Foreskin fibroblast (primary cell): ENCODE measurements at places on chromosomes 12 and 14.

GRCh38 chr12:1920436-1920835 is 2.0 kb upstream of the CACNA2D4 start:
- no peak for DNase-seq

- peak; percentile 48 for DNase-seq
Observed at GRCh38 chr12:95215949-95216348, 1.3 kb downstream of the FGD6 start.

- DNase-seq, result peak; percentile 61
Observed at GRCh38 chr12:75505706-75506312, 5.6 kb downstream of the KRR1 start.

DNA sequence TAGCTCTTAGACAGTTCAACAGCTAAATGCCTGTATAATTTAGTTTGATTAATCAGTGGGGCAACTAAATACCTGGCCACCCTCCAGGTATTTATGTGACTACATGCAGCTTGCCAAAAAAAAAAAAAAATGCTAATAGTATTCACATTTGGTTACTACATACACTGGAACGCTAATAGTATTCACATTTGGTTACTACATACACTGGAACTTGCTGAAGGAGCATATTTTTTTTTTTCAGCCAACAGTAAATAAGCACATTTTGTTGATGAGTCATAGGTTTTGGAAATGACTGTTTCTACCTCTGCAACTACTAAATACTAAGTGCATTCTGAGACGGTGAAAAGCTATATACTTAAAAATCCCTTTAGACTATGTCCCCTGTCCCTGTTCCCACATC is 1172.3 kb downstream of the LRFN5 start:
- no peak for DNase-seq

DNA sequence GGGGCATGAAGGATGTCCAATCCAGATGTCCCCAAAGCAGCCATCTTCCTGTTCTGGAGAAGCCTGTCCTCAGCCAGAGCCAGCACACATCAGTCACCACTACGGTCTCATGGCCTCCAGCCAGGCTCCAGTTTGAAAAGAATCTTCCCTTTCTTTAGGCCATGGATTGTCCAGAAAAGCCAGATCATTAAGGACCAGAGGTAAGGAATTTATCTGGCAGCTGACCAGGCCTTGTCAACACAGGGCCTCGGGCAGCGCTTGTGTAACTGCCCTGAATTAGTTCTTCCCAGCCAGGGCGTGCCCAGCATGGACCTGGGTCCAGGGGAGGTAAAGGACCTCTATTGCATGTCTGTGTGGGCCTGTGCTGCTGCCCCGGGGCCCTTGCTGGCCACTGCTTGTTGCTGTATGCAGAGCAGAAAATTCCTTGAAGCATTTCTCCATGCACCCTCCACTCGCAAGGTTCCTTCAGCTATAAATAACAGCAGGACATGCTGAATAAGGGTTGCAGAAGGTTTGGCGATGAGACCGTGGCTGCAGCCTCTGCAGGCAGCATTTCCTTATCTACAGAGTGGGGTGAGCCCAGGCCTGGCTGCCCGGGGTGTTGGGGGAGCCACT is 21.7 kb upstream of the VPS37B start:
- DNase-seq, result peak; percentile 79

DNA sequence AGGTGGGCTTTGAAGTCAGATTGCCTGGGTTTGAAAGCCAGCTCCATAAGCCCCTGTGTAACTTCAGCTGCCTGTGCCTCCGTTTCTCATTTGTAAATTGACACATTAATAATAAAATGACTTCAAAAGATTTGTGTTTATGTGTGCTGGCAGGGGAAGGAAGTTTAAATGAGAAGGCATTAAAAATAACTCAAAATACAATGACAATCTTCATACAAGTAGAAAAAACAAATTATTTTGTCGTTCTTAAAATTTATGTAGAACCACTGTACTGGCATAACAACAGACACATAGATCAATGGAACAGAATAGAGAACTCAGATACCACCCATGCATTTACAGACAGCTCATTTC is 83.0 kb downstream of the PPM1A start:
- DNase-seq, result no peak

DNA sequence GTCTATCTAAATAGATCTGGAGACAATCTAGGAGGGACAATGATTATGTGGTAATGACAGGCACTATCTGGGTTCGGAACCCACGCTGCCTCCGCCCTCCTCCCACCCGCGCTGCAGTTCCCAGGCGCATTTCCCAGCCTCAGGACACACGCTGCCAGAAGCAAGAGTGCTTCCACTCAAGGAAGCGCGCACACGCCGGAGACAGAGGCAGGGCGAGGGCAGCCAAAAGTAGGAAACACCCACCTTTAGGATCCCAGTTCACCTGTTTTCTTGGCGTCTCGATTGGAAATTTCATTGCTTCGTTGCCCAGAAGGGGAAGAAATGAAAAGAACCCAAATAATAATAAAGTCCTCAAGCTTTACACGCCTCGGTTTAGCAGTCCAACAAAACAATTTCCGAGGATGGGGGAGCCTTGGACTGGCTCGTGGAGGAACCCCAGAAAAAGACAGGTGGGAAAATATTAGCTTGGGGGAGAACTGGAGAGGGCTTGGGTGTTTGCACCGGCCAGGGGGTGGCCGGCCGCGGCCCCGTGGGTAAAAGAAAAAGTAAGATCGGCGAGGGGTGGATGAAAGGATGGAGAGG is 474 bp downstream of the KCNK10 start:
- DNase-seq, result no peak

DNA sequence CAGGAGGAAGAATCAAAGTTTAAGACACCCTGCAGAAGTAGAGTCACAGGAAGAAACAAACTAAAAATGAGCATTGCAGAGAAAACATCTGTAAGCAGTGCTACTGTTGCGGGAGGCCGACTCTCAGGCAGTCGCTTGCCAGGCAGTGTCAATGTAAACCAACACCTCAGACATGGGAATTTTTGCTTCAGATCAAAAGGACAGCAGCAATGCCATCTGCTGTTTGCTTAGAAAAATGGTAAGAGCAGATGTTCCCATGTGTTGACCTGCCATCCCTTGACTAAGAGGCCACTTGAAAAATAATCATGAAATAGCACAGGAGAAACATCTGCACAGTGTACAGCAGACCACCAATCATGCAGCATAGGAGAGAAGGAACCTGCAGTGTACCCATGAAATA is 196.6 kb downstream of the SLC25A21 start:
- no peak for DNase-seq

DNA sequence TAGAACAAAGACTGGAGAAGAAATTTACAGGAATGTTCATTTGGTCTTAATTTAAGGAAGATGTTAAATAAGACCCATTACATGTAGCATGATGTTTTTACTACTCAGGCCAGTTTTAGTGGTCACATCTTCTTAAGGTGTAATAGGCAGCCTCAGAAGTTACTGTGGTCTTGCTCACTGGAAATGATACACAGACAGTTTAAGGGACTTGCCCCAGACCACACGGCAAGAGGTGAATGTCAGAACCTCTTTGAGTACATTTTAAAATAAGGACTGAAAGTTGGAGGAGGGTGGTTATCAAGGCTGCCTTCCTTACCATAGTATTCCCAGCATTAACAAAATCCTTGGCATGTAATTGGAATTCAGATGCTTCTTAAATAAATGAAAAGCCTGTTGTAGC is 37.9 kb downstream of the LRRK2 start:
- DNase-seq, result no peak

GRCh38 chr12:109552971-109553370 is 20.3 kb downstream of the MMAB start:
- no peak for DNase-seq

- no peak for DNase-seq
Observed at GRCh38 chr14:81193924-81194633, 26.7 kb downstream of the GTF2A1 start.

GRCh38 chr12:112842441-112842840 is 50.9 kb downstream of the RPH3A start:
- DNase-seq, result no peak

GRCh38 chr12:95002754-95003153 is 743 bp downstream of the NDUFA12 start:
- DNase-seq, result no peak

- DNase-seq, result no peak
Observed at GRCh38 chr12:27576667-27577347, 52.8 kb downstream of the PPFIBP1 start.

DNA sequence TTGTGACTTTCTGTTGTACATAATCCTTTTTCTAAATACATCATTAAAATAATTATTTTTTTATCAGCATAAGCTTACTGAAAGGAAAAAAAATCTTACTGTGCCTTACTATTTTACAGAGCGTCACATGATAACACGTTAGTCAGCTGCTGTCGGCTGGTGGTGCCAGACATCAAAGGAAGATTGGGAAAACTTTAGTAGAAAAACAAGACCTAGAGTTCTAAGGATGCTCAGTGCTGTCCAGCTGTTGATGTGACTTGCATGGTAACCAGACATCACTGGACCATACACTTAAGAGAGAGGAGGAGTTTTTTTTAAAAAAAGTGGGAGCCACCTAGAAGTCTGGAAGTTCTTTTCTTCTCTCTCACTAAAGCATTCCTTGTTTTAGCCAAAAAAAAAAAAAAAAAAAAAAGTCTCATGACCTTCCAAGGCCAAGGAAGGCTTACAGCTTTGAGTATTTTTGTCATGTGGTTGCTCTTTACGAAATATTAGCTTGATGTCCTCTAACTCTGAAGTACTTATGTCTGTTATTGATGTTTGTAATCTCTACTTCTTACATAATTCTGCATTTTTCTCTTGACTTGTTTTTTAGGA is 4.5 kb downstream of the RASSF8 start:
- peak; percentile 48 for DNase-seq
